ENCODE measurements at places on chromosomes 6 and 20.

- no peak for DNase-seq
These were observed 43.5 kb upstream of the PDYN start for GRCh38 chr20:2037296-2037914.

GRCh38 chr6:141488488-141488887 lies 644.2 kb upstream of the GJE1 start:
- DNase-seq, result no peak

- DNase-seq, result no peak
These were observed 88.8 kb downstream of the CD24 start for GRCh38 chr6:106885679-106886078.

DNA sequence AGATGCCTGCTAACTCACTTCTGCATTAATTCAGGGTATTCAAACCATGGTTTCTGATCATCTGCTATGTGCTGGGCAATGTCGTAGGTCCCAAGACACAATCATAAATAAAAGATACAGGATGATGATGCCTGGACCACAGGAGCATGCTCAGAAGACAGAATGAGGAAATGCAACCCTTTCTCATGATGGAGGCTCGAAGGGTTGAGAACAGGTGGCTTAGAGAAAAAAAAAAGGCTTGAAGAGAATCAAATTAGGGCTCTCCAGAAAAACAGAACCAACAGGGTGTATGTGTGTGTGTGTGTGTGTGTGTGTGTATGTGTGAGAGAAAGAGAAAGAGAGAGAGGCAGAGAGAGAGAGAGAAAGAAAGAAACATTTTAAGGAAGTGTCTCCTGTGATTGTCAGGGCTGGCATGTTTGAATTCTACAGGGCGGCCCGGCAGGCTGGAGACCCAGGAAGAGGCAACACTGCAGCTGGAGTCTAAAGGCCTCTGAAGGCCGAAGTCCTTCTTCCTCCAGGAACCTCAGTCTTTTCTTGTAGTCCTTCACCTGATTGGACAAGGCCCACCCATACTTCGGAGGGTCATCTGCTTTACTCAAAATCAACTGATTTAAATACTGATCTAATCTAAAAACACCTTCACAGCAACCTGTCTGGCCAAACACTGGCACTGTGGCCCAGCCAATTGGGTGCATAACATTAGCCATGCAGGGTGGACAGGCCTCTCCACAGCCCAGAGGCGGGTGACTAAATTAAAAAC lies 143.8 kb downstream of the ERMARD start:
- no peak for DNase-seq

DNA sequence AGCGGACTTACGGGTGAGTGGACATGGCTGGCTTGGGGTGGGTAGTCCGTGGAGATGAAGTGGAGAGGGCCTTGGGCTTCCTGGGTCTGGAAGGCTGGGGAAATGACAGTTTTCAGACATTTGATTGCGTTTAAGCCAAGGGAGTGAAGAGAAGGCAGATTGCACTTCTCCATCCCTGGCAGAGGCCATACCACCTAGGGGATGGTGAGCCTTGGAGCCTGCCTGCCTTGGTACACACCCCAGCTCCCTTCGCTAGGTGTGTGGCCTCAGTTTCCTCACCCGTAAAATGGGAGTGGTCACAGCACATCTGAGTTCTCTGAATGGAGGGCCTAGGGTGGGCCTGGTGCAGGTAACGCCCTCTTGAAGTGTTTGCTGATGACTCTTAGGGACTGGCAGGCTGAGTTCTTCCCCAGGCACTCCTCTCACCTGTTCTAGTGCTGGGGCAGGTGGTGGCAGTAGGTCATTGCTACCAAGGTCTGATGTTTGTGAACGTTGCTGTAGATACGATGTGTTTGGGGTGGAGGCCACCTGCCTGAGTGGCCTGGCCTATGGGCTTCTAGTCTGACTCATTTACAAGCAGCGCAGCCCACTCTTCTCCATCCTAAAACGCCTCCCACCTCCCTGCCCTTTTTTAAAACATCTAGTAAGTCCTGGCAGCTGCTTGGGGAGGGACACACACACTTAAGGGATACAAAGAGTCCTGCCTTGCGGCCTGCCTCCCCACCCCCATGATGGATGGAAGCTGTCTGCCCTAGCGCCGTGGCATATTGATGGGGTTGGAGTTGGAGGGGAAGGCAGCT lies 2.3 kb downstream of the RBM38 start:
- DNase-seq, result no peak

DNA sequence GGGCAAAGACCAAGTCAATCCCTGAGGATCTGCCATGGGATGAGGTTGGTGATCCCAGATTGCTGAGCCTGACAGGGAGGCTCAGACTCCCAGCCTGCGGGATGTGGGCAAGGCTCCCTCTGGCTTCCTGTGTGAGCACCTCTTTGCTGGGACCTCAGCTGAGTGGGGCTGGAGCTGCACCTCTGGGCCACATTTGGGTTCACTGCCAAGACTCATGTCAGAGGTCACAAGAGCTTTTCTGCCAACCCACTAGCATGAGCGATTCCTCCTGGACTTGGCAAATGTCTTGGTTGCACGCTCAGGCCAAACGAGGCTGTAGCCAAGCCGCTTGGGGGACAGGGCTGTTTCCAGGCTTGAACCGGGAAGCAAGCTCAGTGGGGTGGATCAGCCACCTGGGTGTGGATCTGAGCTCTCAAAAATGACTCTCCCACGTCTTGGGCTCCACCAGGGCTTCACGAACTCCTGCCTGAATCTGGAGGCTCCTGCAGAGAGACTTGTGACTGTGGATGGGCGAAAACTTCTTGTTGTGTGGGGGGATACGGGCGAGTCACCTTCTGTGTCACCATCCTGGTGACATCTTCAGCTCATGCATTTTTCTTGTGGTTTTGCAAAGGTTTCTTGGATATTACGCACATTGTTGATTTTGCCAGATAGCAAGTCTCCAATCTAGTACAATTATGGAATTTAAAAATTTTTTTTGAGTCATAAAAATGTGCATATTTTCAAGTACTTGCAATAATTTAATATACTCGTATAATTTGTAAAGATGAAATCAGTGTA lies 359.5 kb downstream of the CDH4 start:
- DNase-seq, result no peak

DNA sequence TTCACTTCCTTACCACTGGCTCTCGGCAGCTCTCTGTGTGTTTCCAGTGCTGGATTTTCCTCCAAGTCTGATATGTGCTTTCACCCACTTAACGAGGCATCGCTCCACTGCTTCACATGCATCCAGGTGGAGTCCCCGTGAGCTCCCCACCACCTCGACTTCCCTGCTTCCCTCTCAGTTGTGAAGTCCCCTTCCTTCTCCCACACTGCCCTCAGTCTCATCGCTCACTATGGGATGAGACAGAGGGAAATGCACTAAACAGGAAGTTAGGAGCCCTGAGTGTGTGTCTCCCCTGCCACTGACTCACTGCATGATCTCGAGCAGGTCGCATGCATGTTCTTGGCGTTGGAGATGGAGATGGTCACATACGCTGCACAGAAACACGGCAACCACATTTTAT lies 84.0 kb downstream of the MTHFD1L start:
- no peak for DNase-seq

GRCh38 chr6:79004239-79004638 lies 73.8 kb downstream of the PHIP start:
- no peak for DNase-seq

- DNase-seq, result no peak
These were observed 29.9 kb upstream of the HSF2 start for GRCh38 chr6:122369536-122369935.

DNA sequence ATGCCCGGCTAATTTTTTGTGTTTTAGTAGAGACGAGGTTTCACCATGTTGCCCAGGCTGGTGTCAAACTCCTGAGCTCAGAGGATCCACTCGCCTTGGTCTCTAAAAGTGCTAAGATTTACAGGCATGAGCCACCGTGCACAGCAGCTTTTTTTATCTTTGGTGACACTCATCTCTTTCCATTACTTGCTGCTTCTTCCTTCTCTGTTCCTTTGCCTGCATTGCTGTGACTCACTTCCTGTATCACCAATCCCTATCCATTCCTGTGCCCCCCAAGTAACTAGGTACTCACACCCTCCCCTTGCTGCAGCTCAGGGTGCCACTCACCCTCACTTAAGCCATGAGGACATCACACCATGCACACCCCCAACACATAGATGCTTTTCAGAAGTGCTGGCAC lies 24.6 kb downstream of the KHDC1L start:
- no peak for DNase-seq

DNA sequence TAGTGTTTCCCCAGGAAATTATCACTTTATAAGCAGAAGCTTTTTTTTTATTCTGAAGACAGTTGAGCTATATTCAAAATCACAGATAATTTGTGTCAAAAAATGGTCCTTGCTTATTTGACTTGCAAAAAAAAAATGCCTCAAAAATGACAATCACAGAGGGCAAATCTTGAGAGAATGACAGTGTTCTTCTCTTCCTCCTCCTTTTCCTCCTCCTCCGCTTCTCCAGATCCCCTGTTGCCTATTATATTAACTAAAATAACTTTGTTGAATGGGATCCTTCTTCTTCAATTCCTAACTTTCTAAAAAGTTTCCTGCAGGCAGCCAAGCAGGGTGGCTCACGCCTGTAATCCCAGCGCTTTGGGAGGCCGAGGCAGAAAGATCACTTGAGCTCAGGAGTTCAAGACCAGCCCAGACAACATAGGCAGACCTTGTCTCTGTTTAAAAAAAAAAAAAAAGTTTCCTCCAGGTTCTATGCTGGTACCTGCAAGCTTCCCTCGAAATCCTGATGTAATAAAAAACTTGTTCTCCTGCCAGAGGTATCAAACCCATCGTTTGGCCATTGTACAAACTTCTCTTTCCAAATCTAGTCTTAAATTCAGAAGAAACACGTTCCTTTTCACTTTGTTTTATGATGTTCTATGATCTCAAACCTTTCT lies 128.6 kb downstream of the IPCEF1 start:
- DNase-seq, result no peak
